Skin of body (tissue), 3 donors: ENCODE measurements at places on chromosomes 5 and 9.

- no peak for DNase-seq
Measured at GRCh38 chr5:10195301-10195700, 54.4 kb downstream of the ATPSCKMT start.

DNA sequence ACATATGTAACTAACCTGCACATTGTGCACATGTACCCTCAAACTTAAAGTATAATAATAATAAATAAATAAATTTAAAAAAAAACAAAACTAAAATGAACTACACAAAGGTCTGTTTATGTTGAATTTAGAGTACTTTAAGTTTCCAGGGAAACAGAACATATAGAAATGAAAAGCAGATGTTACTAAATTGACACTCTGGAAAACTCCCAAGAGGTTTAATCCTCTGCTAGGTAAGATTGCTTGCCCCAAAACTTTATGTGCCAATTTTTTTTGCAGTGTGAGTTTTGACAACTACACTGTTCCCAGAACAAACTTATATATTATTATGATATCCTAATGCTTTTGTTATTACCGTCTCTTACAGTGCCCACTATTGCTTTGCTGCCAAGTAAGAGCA is 134.3 kb upstream of the MRPS30 start:
- no peak for DNase-seq

- DNase-seq = no peak
Measured at GRCh38 chr9:114051281-114051680, 26.8 kb downstream of the AMBP start.

DNA sequence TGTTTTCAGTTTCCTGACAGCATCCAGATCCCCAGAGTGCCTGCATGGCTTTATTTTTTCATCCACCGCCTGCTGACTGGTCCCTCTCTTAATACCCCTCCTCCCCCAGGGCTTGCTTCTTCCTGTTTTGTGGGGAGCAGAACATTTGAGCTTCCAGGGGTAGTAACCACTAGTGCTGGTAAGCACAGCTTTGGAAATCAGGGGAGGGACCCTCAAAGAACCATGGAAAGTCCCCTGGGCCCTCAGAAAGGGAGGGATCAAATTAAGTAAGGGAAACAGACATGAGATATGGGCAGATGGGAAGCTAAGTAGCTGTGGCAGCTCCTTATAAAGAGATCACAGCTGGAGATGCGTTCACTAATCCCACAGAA is 26.8 kb downstream of the GRIA1 start:
- DNase-seq = no peak

GRCh38 chr9:117868594-117868993 is 164.4 kb downstream of the TLR4 start:
- DNase-seq = no peak

DNA sequence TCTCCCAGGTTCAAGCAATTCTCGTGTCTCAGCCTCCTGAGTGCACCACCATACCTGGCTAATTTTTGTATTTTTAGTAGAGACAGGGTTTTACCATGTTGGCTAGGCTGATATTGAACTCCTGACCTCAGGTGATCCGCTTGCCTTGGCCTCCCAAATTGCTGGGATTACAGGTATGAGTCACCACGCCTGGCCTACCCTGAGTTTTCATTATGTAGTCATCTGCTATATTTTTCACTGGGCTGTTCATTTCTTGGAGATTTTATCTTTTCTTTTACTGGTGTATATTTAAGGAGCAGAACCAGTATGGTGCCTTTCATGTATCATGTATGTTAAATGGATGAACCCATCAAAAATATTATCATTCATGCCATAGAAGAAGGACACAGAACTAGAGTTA is 377.0 kb upstream of the ACTBL2 start:
- DNase-seq = no peak

DNA sequence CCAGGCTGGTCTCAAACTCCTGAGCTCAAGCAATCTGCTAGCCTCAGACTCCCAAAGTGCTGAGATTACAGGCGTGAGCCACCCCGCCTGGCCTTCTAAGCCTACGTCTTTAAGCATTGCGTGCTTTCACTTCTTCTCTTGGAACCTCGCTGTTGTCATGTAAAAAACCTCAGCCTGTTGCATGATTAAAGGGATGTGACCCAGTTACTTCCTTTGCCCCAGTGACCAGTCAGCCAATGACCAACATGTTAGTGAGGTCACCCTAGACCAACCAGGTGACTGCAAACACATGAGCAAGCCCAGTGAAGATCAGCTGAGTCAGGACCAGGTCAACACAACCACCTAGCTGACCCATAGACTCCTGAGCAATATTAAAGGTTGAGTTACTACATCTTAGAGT is 10.5 kb downstream of the KIF4B start:
- DNase-seq = no peak

GRCh38 chr5:173514661-173515060 is 101.8 kb downstream of the BOD1 start:
- no peak for DNase-seq

GRCh38 chr5:168580227-168580508 is 1.0 kb upstream of the PANK3 start:
- DNase-seq = peak; percentile 45

- no peak for DNase-seq
Measured at GRCh38 chr5:79990205-79990597, 861 bp downstream of the MTX3 start.

- no peak for DNase-seq
Measured at GRCh38 chr9:134055981-134056461, 11.8 kb downstream of the BRD3 start.
